ENCODE measurements at places on chromosomes 6 and 20.
A peak's percentile ranks its signal among the peaks of the same experiment; 100 is the strongest.

- peak; percentile 81 for DNase-seq
Measured at GRCh38 chr6:37021356-37022129, 16.1 kb downstream of the FGD2 start.

DNA sequence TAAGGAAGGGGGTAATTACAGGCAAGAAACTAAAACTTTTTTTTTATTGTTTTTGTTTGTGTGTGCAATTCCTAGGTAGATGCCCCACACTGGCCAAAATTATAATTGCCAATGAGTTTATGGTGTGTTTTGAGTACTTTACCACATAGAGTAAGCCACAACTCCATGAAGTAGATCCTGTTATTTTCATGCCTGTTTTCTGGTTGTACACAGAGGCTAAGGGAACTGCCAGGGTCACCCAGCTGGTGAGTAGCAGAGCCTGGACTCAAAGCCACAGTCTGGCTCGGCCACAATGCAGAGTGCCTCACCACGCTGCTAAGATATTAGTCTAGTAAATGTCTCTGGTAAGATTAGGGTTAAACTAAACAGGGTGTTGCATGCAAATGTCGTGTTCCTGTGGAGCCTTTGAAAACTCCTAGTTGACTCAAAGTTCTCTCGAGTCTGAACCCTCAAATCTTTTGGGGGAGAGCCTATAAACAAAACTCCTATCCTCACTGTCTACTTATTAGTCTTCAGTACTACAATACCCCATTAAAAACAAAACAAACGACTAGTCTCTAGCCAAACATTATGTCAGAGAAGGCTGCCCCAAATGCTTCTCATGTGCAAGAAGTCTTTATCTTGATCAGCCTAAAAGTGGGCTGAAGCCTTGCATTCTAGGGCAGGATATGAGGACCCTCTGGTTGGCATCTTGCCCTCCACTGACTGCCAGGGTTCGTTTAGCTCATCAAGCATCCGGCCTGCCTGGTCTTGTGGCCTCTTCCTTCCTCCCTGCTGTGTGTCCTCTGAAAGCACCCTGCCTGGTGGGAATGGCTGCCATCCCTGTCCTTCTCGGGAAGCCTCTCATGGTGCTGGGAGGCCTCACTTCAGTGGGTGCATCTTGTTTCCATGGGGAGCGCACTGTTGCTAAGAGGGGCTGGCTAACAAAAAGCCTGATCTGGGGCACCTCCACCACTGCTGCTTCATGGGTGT lies 4.2 kb downstream of the DUSP22 start:
- peak; percentile 9 for DNase-seq

- DNase-seq = no peak
Measured at GRCh38 chr6:168148231-168148849, 69.3 kb upstream of the FRMD1 start.

DNA sequence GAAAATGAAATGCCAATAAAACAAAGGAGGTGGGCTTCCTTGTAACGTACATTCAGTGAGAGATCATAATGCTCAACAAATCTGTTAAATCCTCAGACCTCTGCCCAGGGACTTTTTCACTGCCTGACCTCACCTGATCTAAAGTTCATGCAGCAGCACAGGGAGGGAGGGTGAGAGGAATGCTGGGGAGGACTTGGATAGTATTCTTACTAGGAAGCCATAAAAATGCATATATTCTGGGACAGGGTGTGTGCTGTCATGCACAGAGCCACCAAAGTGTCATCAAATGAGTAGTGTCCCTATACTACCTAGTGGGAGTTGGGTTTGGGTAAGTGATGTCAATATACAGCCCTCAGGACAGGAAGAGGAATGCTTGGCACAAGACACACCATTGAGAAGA lies 32.6 kb downstream of the CLIC5 start:
- DNase-seq = no peak

DNA sequence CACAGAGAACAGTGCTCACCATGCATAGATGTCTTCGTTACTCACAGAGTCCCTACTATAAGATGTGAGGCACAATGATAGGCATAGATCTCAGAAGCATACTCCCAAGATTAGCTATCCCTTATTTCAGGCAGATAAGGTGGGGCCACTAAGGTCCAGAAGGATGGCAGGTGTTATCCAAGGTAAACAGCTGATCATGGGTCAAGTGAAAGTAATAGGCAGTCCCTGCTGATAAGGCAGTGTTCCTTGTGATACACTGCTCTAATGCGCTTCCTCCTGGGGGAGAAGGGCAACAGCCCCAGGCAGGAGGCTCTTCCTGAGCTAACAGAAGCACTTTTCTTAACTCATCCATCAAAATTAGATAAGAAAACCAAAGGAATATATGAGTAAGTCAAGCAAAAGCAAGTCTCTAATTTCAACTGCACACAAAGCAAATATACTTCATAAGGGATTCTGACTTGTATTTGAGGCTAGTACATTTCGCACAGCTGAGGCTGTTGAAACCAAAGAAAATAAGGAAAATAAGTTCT lies 42.2 kb downstream of the METTL24 start:
- no peak for DNase-seq

DNA sequence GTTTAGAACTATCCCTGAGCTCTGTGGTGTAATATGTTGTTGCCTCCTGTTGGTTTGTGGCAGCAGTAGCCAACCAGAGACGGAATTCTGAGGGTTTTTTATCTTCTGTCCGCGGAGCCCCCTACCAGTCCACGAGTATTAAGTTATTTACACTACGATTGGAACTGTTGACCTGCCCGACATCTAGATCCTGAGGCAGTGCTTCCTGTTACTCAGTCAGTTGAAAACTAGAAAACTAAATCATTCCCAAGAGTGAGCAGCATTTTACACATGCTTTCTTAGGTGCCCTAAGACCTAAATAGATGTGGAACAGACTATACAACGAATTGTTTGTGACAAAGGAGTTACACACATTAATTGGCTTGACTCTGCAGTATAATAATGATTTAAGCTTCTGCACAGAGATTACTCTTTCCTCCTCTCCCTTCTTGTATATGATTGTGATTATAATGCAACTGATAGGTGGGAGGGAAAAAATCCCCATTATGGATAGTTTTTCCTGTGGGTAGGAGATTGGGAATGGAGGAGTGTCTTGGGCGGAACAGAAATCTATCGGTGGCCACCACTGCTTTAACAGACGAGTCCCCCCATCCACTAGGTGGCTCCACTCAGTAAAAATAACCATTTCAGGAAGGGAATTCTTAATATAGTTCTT lies 1.7 kb downstream of the LOC128125822 start:
- peak; percentile 67 for DNase-seq

DNA sequence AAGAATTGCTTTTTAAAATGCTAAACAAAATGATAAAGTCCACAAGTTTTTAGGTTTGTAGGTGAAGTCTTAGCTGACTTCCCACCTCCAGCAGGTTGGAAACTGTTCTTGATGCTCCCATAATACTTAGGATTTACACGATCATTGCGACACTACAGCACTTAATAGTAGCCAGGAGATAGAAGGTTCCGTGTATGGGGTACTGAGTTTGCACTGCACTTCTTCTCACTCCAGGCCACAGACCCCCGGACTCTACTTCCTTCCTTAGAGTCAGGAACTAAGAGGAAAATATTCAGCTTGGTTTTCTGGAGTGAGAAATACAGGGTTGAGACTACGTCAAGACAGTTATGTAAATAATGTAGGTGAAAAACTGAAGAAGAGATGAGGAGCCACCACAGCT lies 56.1 kb upstream of the SGK1 start:
- no peak for DNase-seq

- no peak for DNase-seq
Measured at GRCh38 chr6:133350928-133351327, 109.8 kb downstream of the EYA4 start.
